ENCODE measurements at places on chromosomes 7 and 10.

- DNase-seq, result no peak
Measured at GRCh38 chr7:75619636-75620035, 119.1 kb downstream of the HIP1 start.

DNA sequence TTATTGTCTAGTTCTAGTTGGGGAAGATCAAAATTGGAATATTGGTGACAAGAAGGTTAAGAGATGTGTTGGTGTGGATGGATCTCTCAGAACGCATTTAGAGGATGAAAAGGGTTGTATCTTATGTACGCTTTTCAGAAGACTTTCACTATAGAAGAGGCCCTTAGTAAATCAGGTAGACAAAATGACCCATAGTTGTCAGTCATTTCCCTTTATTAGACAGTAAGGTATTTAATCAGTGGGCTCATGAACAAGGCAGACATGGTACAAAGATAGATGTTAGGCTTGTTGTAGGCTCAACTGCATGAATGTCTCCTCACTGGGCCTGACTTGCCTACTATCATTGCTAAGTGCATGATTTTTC, 359.2 kb downstream of the PHF14 start:
- DNase-seq, result no peak

GRCh38 chr7:112400141-112400540, 50.1 kb upstream of the IFRD1 start:
- DNase-seq, result no peak

DNA sequence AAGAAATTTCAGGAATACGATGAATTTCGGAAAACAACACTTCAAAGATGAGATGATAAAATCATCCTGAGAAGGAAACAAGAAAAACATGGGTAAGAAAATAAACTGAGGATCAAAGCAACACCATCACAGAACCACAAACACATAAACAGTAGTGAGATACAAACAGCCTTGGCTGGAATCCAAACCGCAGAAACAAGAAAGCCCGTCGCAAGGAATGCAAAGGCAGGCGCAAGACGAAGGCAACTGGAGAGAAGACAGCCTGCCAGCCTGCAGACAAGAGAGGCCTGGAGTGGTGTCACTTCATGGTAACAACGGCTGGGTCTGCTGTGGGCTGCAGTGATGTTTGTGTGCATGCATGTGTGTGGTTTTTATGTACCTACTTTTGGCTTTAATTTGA, 61.8 kb upstream of the DRGX start:
- no peak for DNase-seq

GRCh38 chr7:75696263-75697037, 42.3 kb downstream of the HIP1 start:
- no peak for DNase-seq

DNA sequence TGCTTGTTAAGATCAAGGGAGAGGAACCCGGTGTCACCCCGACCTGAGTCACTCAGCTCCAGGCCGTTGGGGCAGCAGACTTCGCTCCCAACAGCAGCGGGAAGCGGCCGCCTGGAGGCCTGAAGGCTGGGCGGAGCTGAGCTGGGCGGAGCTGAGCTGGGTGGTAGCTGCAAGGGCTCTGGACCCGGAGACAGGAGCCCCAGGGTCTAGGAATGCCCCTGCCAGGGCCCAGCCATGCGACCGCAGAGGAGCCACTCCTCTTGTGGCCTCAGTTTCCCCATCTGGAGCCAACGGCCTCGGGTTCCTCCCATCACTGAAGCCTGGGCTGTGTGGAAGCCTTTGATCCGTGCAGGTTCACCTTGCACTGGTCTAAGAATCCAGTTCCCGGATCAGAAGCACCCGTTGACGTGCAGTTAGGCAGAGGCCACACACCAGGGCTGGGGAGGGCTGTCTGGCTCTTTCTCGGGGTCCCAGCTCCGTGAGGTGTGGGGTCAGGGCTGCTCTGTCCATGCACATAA, 21.9 kb upstream of the DPYSL4 start:
- no peak for DNase-seq

DNA sequence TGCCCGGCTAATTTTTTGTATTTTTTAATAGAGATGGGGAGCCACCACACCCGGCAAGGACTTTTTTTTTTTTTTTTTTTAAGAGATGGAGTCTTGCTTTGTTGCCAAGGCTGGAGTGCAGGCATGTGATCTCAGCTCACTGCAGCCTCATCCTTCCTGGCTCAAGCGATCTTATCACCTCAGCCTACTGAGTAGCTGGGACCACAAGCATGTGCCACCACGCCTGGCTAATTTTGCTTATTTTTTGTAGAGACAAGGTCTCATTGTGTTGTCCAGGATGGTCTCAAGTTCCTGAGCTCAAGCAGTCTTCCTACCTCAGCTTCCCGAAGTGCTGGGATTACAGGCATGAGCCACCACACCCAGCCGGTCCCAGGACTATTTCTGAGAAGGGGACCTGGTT, 9.3 kb upstream of the MCU start:
- DNase-seq, result no peak

DNA sequence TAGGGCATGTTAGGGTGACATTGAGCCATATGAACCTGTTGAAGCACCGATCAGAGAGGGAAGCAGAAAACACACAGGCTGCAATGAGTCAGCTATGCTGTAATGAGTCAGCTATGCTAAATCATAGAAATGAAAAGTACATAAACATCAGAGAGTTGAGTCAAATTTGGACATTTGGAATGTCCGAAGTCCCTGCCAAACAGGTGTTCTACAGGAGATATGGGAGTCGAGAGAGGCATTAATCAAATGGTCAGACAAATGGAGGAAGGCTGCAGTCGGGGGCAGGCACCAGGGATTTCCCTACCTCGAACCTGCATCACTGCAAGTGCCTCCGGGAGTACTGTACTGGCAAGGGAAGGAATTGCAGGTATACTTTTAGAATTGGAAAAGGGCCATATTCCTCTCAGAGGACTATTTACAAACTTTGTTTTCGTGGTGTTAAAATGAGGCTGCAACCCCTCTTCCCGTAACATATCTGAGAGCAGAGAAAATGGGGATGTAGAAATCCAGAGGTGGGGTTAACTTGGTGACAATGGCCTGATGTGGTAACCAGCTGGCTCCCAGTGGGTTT, 8.8 kb upstream of the ZC3HAV1 start:
- no peak for DNase-seq

DNA sequence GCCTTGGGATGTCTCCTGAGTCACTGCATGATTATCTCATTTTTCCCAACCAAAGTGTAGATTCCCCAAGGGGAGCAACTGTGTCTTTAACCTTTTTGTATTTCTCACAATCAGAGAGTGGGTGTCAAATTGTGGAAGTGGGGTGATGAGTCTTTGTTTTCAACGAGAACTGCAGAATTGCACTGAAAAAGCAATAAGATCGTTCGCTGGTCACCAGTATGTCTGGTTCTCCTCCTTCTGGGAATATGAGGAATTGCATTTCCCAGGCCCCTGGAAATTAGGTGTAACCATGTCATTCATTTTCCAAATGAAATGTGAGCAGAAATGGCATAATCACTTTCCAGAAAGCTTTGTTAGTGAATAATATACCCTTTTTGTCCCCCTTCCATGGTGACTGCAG, 326.9 kb downstream of the GPAM start:
- DNase-seq, result no peak

DNA sequence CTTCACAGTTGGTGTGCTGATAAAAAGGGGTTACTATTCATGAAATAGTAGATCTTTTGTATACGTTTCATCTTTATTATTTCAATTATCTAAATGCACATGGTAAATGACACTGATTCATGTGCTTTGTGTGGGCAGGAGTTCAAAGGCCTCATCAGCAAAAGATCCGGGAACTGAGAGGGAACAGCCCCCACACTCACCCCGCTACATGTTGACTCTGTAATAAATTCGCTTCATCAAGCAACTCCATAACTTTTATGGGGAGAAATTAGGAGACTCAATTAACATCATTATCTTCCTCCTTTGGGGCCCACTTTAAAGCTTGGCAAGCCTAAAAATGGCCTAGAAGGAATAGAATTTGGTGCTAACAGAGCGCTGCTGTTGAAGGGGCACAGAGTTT, 250.7 kb upstream of the BMPER start:
- no peak for DNase-seq

- no peak for DNase-seq
Measured at GRCh38 chr10:17607603-17608332, 9.4 kb downstream of the HACD1 start.

DNA sequence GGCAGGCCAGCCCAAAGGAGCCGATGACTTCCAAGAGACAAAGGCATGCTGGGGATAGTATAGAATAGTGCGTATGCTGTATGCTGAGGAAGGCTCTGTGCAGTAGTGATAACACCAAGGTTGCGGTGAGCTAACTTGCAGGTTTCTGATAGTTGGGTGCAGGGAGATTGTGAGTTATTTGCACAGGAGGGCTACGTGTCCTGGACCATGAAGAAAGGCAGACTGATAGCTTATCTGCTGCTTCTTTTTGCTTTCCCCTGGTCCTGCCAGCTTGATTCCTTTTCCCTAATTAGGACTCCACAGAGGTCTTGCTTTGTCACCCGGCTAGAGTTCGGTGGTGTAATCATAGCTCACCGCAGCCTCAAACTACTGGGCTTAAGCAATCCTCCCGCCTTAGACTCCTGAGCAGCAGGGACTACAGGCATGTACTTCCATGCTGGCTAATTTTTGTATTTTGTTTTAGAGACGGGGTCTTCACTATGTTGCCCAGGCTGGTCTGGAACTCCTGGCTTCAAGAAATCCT, 43.9 kb upstream of the ARHGAP12 start:
- no peak for DNase-seq

- DNase-seq, result no peak
Measured at GRCh38 chr10:131119626-131120355, 191.7 kb downstream of the TCERG1L start.

DNA sequence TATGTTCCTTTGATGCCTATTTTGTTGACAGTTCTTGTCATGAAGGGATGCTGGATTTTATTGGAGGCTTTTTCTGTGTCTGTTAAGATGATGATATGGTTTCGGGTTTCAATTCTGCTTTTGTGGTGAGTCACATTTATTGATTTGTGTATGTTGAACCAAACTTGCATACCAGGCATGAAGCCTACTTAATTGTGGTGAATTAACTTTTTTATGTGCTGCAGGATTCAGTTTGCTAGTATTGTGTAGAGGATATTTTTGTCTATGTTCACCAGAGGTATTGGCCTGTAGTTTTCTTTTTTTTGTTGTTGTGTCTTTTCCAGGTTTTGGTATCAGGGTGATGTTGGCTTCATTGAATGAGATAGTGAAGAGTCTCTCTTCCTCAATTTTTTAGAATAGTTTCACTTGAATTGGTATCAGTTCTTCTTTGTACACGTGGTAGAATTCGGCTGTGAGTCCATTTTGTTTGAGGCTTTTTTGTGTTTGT, 345.9 kb downstream of the KIF20B start:
- no peak for DNase-seq
